ENCODE measurements at places on chromosomes 7 and 10.

GRCh38 chr10:90396721-90397120, 461.1 kb downstream of the HTR7 start:
- no peak for DNase-seq

GRCh38 chr7:154540596-154540995, 462.3 kb downstream of the PAXIP1 start:
- DNase-seq = no peak

DNA sequence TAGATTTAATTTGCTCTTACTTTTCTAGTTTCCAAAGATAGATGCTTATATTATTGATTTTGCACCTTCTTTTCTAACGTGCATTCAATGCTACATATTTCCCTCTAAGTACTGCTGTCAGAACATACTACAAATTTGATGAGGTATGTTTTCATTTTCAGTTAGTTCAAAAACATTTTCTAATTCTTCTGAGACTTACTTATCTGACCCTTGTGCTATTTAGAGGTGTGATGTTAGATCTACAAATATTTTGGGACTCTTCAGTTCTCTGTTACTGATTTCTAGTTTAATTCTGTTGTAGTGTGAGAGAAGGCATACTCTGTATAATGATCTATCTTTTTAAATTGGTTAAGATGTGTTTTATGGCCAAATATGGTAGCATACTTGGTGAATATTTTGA, 97.8 kb upstream of the TMEM168 start:
- no peak for DNase-seq

DNA sequence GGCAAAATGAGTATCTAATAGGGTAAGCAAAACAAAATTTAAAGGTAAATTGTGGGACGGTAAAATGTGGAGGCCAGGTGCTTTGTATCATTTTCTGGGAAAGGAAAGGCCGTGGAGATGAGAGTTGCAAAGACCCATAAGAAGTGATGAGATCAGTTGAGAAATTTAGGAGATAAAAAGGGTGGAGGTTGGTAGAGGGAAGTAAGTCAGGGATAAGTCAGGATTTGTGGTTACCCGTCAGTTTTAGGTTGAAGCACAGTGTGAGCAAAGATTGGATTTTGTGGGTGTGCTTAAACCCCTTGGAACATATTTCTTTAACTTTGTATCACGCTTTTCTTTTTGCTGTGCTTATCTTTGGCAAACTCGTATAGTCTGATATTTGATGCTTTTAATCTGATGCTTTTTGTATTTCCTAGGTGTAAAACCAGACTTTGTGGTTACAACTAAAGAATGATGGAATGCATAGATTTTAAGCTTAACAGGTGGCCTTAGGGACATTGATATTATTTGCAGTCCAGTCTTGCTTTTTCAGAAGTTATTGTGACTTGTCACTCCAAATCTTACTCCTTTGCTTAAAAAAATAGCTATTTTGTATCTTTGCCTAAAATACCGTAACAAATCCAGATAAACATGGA, 1.2 kb downstream of the BTRC start:
- no peak for DNase-seq

DNA sequence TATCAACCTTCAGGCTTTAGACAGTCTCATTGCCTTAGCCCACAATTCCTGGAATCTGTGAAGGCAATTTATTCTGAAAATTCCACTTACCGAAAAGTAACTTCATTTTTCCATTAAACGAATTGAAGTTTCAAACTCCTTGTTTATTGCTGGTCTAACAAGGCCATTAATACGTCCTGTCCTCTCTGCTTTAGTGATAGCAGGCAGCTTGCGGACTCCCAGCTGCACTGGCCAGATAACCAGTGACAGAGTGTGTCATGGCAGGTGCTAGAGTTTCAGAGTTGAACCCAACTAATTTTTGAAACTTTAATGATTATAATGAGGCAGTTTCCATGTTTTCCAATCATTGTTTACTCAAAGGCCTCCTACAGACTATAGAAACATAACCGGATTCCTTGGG, 31.1 kb downstream of the LOXL4 start:
- no peak for DNase-seq

- no peak for DNase-seq
Measured at GRCh38 chr10:83357004-83357403, 782.3 kb upstream of the GHITM start.

DNA sequence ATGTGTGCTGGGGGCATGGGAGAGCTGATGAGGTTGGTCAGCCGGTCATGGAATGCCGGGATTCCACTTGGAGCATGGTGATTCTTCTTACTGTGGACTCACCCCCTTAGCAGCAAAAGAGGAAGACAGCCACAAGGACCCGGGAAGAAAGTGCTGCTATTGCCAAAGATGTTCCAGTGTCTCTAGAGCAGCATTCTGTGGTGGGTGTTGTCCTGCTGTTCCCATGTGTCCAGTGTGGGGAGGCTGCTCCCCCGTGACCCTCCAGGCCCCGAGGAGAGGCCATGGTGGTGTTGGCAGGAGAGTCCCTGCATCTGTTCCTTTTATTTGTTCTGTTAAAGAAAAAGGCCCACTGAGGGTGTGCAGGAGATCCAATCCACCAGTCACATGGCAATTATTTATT, 499.4 kb downstream of the RPS24 start:
- DNase-seq = no peak

DNA sequence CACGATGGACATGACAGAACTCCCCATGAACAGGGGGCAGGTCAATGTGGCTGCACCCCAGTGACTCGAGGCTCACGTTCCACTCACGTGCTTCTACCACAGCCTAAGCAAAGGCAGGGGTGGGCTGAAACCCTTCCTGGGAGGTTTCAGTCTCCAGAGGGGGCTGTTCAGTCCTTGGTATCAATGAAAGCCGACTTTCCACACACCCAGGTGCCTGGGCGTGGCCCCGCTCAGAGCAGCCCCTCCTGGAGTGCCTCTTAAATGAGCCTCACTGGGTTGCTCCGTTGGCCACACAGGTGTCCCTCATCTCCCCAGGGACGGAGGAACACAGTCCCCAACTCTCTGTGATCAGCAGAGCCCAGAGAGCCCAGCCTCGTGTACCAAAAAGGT, 90.5 kb upstream of the PDGFA start:
- no peak for DNase-seq

GRCh38 chr7:137962875-137963507, 38.9 kb downstream of the CREB3L2 start:
- no peak for DNase-seq

- DNase-seq = no peak
Measured at GRCh38 chr10:50369931-50370330, 118.6 kb upstream of the ASAH2 start.

DNA sequence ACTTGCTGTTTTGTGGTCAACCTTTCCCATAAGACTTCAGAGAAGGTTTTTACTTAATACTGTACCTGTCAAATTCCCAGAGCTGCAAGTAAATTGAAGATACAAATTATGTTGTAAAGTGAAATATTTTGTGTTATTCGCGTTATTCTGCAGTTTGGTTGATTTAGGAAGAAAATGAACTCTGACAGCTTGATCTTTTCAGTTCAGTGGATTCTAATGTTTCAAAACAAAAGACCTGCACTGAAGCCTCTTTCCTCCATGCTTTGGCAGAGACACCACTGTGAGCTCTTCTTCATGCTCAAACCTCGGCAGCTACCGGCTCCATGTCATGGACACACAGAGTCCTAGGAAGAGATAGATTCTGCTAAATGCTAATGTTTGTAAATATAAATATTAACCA, 75.7 kb upstream of the INSYN2A start:
- no peak for DNase-seq

GRCh38 chr7:122914812-122915211, 28.6 kb upstream of the CADPS2 start:
- DNase-seq = no peak

GRCh38 chr10:126242397-126243260, 145.6 kb downstream of the ADAM12 start:
- no peak for DNase-seq

DNA sequence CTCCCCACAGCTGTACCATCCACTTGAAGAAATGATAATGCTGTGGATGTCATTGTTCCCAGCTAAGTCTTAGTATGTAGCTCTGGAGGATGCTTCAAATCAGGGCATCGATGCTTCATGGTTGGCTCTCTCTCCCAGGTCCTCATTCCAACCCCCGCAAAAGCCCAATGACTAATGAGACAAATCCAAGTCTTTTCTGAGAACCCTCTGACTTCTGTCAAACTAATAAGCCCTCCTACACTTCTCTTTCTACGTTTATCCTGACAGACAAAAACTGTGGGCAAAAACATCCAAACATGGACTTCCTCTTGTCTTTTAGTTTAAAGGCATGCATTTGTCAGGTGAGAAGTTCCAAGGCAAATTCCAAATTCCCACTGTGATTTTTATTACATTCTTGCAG, 260.4 kb upstream of the TAC1 start:
- no peak for DNase-seq

- no peak for DNase-seq
Measured at GRCh38 chr7:2404714-2405119, 1.3 kb downstream of the CHST12 start.

GRCh38 chr10:131858583-131859340, 42.0 kb upstream of the PPP2R2D start:
- no peak for DNase-seq

DNA sequence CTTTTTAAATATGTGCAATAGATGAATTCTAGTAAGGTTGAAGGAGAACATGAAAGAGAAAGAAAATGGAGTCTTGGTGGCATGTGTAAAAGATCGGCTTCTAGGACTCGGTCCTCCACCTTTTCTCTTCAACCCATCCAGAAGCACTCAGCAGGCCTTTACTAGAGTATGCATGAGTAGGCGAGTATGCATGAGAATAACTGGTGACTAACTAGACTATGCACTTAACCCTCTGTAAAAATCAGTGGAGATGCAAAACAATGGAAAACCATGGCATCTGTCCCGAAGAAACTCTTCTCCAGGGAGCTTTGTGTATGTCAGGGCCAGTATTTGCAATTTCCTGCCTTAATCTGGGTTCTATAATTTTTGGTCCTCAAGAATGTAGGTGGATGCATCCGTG, 40.0 kb upstream of the GRB10 start:
- DNase-seq = no peak

DNA sequence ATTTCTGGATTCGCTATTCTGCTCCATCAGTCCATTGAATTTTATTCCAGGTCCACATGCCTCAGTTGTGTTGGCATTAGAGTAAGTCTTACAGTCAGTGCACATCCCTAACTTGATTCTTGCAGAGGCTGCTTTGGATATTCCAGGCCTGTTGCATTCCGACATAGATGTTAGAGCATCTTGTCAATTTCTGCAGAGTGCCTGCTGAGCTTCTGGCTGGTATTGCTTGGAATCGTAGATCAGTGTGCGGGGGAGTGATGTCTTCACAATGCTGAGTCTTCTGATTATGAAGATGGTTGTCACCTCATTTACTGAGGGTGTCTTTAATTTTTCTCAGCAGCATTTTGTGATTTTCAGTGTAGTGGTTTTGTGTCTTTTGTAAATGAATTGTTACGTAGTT, 45.2 kb downstream of the INPP5A start:
- no peak for DNase-seq

GRCh38 chr10:90614631-90615030, 243.2 kb downstream of the HTR7 start:
- no peak for DNase-seq

GRCh38 chr7:148478551-148478950, 112.0 kb upstream of the C7orf33 start:
- no peak for DNase-seq

GRCh38 chr10:21754410-21755011, 220.5 kb downstream of the MLLT10 start:
- no peak for DNase-seq

DNA sequence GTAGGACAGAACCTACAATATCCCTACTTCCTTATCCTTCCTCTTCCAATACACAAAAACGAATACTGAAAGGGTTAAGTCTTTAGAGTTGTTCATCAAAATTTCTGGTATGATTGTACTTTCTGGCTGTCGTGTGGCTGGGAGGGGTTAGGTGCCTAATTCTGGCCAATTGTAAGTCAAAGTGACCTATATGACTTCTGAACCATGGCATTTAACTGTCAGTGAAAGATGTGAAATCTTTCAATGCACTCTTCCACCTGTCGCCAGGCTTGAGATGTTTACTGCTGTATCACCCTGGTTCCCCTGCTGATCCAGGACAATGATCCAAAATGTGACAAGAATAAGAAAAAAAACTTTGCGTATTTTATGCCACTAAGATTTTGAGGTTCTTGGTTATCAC, 20.8 kb downstream of the EPC1 start:
- DNase-seq = peak; percentile 81

DNA sequence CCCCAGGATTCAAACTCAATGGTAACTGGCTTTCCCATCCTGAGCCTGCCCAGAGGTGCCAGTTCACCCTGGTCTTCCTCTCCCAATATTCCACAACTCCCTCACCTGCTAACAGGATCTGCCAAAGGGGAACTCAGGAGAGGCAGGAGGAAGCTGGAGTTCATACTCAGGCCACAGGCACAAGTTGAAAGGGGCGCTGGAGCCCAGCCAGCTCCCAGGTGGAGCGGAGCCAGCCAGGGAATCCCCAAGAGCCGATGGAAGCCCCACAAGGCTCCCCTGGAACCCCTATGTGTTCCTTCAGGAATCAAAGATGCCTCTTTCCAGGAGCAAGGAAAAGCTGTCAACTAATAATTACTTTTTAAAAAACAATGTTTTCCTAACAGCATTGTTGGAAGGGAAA, 63.5 kb downstream of the SH3PXD2A start:
- no peak for DNase-seq

- no peak for DNase-seq
Measured at GRCh38 chr7:140767418-140767817, 70.9 kb downstream of the NDUFB2 start.

- DNase-seq = no peak
Measured at GRCh38 chr10:131963350-131963749, 18.4 kb downstream of the BNIP3 start.

GRCh38 chr10:10865303-10865702, 152.4 kb upstream of the CELF2 start:
- no peak for DNase-seq

DNA sequence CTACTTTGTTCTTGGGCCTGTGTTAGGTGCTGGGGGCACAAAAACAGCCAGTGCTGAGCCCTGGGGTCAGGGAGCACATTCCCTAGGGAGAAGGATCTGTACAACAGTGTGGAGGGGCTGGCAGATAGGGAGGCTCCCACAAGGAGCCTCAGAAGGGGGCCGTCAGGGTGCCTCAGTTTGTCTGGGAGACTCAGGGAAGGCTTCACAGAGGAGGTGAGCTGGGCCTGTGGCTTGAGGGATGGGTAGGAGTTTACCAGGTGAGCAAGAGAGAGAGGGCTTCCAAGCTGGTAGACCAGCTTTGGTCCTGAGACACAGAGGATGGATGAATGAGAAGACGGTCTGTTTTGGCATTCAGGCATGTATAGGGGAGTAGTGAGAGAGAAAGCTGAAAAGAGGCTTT, 52.1 kb downstream of the CAMK1D start:
- DNase-seq = no peak

- DNase-seq = no peak
Measured at GRCh38 chr10:104288355-104288754, 19.4 kb downstream of the GSTO2 start.
